ENCODE measurements at places on chromosomes 1 and 21. TPM values are rescaled to one million over a fixed set of nuclear protein-coding genes. Genes with fewer than 3 reads are reported as not detected.
A peak's percentile ranks its signal among the peaks of the same experiment; 100 is the strongest.

DNA sequence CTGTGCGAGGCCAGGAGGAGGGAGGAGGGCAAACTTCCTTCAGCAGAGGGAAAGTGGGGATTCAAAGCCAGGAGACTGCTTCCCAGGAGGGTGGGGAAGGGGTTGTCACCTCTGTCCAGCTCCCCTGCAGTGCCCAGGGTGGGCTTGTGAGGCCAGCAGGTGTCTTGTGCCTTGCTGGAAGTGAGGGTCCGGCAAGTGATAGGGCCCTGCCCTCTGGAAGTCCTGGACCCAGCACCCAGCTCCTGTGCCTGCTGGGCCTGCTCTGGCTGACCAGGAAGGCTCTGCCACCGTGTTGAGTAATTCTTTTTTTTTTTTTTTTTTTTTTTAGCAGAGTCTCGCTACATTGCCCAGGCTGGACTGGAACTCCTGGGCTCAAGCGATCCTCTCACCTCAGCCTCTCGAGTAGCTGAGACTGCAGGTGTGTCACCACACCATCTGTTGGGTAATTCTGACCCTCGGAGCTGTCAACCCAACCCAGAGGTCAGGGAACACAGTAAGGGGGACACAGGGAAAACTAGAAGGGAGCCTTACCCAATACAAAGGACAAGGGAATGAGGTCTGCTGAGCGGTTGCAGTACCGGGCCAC lies 1.0 kb downstream of the BEST4 start:
- peak overlapping the region; percentile 58 for H3K4me3 ChIP-seq
- H3K4me1 ChIP-seq = peaks cover 27% of the 10 kb centered on the region
- DNase-seq = no peak
- H3K27ac ChIP-seq = peak overlapping the region; percentile 69
- H3K36me3 ChIP-seq = no peaks in the 10 kb centered on the region

DNA sequence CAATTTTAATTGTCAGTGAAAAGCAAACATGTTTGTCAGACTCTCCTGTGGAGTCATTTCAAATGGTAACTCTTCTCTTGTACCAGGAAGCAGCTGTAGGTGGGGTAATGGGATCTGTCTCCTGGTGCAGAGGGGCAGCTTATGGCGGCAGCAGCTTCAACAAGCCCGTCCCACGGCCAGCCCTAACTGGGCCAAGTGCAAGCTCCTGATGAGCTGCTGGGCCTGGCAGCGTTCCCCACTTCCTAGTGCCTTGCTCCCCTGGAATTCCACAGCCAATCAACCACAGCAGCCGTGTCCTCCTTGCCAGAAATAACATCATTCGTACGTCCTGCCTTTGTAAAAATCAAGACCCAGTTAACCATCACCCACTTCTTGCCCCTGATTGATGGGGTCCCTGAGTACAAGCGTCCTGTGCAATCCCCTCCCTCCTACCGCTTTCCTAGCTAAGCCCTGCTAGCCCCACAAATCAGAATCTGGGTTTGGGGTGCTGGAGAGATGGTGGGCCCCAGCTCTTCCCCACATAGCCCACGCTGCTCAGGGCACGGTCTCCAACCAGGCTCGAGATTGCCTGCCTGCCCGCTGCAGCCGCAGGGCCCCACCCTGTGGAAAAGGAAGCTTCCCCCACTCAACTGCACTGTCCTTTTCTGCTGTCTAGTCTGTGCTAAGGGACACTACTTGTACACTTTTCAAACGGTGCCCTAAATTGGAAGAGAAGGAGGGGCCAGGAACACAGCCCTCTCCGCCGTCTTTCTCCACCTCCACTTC lies 61.2 kb downstream of the TOR1AIP2 start:
- H3K27ac ChIP-seq = no peak overlapping the region
- H3K4me3 ChIP-seq = no peak overlapping the region
- H3K27me3 ChIP-seq = no peaks in the 10 kb centered on the region
- peak; percentile 47 for DNase-seq

GRCh38 chr21:41651830-41652229 lies 115.0 kb downstream of the RIPK4 start:
- no peaks in the 10 kb centered on the region for H3K27me3 ChIP-seq
- H3K36me3 ChIP-seq = no peaks in the 10 kb centered on the region
- H3K4me3 ChIP-seq = no peak overlapping the region
- no peaks in the 10 kb centered on the region for H3K4me1 ChIP-seq

DNA sequence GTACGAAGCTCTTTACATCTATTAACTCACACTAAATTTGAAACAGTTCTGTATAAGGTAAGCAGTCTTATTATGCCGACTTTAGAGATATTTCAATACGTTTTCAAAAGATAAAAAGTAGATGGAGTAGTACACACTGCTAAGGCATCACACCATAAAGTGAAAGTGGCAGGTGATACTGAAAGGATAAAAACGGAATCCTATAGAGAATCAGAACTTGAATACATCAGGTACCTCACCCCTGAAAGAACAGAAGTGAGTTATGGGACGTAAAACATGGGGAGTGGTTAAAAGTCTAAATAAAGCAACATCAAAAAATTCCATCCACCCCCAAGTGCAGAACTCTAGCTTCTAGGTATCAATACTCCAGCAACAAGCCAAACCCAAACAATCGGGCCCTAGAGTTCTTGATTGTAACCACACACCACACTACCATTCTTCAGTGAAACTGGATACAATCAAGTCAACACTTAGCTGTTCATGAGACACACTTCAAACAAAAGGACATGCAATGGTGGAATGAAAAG lies 142.6 kb downstream of the SMYD3 start:
- no peak overlapping the region for H3K4me3 ChIP-seq
- DNase-seq = no peak
- H3K27ac ChIP-seq = no peak overlapping the region
- no peaks in the 10 kb centered on the region for H3K36me3 ChIP-seq
- H3K27me3 ChIP-seq = no peaks in the 10 kb centered on the region

DNA sequence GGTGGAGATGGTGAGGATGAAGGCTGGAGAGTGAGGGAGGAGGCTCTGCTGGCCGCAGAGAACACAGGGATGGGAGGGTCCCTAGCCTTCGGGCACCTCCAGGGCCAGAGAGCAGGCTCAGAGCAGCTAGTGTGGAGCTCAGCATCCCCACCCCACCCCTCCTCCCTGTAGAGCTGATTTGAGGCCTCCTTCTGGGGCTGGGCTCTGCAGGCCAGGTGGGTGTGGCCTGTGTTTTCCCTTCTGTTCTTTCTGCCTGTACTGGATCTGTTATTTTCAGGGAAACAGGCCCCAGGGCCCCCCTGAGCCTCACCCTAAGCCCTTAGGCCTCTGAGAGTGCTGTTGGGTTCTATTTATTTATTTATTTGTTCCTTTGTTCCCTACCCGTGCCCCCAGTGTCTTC lies 44.8 kb downstream of the TMCC2 start:
- H3K27ac ChIP-seq = no peak overlapping the region
- no peaks in the 10 kb centered on the region for H3K36me3 ChIP-seq
- no peaks in the 10 kb centered on the region for H3K27me3 ChIP-seq
- H3K4me1 ChIP-seq = no peaks in the 10 kb centered on the region
- DNase-seq = no peak

The TRIM17 gene
- 4.2 TPM for total RNA-seq
